ENCODE measurements at places on chromosomes 3 and 15. TPM values are rescaled to one million over a fixed set of nuclear protein-coding genes. Genes with fewer than 3 reads are reported as not detected.

GRCh38 chr3:111210866-111211564 lies 139.4 kb downstream of the NECTIN3 start:
- no peak for DNase-seq

DNA sequence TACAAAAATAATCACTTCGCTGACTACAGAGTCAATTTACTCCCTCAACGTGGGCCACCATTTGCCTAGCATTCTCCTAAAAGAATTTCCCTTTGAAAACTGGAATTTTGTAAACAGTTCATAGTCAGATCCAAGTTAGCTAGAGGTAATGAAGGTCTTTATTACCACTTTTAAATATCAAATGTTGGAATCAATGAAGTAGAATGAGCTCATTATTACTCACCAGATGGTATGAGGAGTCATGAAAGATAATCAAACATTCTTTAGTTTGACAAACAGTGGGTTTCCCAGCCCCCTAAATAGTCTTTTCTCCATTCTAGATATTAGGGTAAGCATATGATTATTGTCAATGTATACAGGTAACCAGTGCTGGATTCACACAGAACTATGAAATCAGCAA lies 455.7 kb upstream of the THBS1 start:
- DNase-seq: no peak

DNA sequence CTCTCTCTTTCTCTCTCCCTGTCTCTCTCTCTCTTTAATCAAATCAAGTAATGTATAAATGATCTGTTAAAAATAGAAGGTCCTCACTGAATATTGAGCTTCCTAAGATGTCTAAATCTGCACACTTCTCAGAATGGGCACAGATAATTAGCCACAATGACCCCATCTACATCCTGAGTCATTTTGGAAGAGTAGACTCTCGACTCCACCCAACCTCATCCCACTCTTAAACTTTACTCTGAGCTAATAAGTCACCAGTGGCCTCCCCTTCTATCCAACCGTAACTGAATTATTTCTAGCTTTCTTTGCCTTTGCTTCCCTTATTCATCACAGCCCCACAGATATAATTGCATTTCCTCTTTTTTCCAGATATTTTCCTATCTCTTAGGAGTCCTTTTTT lies 326.5 kb upstream of the ZNF717 start:
- DNase-seq: no peak

Gene C15orf39
- total RNA-seq: 19.6 TPM

Gene TM6SF1
- total RNA-seq: 4.1 TPM

Gene LSM3
- 26.9 TPM for total RNA-seq

DNA sequence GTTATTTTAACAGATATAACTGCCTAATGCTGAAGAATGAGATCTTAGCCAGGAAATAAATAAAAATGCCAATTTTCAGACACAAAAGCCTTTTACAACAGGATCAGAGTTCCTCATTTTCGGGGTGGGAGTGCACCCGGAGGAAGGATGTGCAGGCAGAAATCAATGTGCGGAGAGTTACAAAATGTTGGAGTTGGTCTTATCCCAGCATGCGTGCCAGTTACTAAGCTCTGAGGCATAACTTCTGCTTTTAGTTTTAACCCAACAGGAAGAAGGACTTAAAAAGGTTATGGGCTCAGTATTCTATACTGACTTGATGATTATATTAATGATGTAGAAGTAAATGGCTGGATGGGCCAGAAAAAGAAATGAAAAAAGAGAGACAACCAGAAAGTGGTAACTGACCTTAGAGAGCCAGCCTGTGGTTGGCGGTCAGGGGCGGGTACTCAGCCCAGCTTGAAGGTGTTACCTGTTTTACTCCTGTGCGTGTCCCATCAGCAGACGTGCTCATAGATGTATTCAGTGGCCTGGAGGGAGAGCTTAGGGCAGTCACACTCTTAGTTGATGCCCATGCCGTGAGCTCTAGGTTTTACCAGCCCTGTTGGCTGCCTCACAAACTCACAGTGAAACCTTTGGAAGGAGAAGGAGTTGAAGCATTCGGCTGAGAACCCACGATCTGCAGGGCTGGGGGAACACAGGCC lies 164.7 kb downstream of the SV2B start:
- no peak for DNase-seq

DNA sequence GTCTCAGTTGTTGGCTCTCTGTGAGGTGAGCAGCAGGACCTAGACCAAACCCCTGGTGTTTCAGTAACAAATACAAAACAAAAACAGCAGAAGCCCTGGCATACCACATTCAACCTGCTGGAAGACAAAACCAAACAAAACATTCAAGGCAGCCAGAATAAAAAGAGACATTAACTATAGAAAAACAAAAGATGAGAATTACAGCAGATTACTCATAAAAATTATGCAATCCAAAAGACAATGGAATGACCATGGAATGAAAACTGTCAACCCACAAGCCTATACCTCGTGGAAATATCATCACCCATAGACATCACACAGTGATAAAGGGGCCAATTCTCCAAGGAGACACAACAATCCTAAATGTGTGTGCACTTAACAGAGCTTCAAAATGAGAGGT lies 106.0 kb upstream of the IQSEC1 start:
- DNase-seq: no peak

DNA sequence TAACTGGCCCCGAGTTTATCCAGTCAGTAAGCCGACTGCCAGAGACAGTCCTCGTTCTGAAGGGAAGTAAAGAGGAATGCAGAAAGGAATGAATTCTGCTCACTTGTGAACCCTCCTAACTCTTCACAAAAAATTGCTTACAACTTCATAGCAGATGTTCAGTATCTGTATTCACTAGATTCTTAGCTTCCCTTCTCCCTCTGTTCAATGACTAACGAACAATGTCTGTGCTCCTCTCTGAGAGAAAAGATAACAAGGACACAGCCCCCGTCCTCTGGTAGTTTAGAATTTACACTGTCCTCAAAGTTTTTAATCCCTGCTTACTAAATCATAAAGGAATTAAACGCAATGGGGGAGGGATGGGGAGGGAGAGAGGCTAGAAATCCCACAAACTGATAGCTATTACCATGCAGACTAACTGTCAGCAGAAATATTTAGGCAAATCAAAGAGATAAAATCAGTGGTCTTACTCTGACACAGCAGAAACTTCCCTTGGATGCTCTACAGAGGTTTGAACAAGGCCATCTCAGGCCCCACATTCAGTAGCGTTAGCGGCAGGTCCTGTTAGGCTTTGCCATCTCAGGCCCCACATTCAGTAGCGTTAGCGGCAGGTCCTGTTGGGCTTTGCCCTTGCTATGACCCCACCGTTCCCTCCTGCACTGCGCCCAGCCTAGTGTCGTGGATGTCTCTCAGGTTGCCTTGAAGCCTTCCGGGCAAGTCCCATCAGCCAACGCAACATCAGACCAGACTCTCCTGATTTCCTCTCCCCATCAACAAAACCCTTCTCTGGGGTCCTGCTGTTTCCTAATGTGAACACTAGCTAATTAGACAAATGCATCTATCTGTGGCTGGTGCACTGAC lies 23.4 kb downstream of the NRROS start:
- DNase-seq: no peak

- no peak for DNase-seq
These were observed 1.5 kb upstream of the ARHGAP31 start for GRCh38 chr3:119292666-119293065.

DNA sequence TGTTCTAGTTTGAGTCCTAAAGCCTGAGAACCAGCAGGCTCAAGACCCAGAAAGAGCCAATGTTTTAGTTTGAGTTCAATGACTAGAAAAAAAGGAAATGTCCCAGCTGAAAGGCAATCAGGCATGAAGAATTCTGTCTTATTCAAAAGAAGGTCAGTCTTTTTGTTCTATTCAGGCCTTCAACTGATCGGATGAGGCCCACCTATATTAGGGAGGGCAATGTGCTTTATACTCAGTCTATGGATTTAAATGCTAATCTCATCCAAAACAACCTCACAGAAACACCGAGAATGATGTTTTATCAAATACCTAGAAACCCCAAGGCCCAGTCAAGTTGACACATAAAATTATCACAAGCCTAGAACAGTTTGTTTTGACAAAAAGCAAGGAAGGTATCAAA lies 4.0 kb downstream of the MNS1 start:
- no peak for DNase-seq

- DNase-seq: no peak
These were observed 7.9 kb upstream of the SOX2 start for GRCh38 chr3:181703601-181704420.

Measured in SJCRH30 (cell line).